ENCODE measurements at places on chromosomes 11 and 22.
A peak's percentile ranks its signal among the peaks of the same experiment; 100 is the strongest.

GRCh38 chr11:9126636-9127035, 35.2 kb upstream of the SCUBE2 start:
- DNase-seq, result no peak

DNA sequence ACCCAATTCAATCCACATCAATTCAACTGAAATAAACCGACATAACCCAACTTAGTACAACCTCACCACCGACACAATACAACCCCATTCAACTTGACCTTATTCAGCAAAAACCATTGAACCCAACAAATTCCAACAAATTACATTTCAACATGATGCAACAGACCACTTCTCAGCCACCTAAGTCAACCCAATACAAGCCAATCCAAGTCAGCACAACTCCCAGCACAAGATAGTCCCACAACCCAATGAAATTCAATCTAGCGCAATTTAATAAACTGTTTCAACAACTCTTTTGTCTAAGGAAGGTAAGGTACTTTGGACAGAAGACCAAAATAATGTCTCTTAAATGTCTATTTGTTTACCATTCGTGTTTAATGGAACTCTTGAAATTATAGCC, 226.0 kb downstream of the MIAT start:
- no peak for DNase-seq

GRCh38 chr11:2072551-2073261, 66.5 kb downstream of the IGF2 start:
- no peak for DNase-seq

DNA sequence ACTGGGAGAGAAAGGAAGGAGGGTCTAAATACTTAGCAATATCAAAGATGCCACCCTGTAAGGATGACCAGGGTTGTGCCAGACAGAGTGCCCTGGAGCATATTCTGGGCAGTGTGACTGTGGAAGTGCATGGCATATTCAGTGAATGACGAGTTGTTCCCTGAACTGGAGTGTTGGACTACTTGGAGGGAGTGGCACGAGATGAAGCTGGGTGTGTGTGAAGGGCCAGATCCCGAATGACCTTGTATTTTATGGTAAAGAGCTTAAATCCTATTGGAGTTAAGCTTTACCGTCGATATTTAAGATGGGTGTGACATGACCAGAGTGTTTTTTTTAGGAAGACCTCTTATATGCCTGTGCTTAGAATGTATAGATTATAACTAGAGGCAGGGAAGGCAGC, 48.8 kb downstream of the STIM1 start:
- no peak for DNase-seq

- no peak for DNase-seq
Measured at GRCh38 chr22:39545386-39546365, 13.1 kb upstream of the RPS19BP1 start.

GRCh38 chr11:35593143-35593542, 25.1 kb upstream of the FJX1 start:
- DNase-seq, result peak; percentile 89

GRCh38 chr22:19655399-19655798, 58.9 kb upstream of the SEPTIN5 start:
- no peak for DNase-seq

GRCh38 chr11:75562836-75563484, 907 bp downstream of the SERPINH1 start:
- peak; percentile 42 for DNase-seq

GRCh38 chr11:73538381-73538872, 59.5 kb downstream of the FAM168A start:
- no peak for DNase-seq

DNA sequence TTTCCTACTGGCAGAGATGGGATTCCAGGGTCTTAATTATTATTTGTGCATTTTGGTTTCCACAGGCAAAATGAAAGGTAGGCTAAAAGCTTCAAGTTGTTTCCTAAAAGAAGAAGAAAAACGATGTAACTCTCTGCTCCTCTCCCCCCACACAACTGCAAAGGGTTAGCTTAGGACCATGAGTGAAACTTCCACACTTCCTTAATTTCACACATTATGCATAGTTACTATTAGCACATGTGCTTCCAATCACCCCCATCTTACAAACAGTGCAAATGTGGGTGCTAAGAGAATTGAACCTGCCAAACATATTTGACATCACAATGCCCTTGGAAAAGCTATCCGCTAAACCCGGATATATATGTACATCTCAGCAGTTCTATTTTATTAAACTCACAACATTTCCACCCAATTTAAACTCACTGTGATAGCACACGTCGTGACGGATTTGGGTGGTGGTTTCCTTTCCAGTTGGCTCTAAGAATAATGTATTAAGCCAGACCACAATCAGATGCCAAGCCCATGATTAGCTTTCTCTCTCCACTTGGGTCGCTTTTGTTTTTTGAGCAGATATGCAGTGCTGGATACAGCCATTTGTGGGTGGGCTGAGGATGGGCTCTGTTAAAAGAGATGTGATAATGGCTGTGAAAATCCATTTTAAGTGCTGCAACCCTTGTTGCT, 245.0 kb upstream of the POU2AF2 start:
- no peak for DNase-seq

DNA sequence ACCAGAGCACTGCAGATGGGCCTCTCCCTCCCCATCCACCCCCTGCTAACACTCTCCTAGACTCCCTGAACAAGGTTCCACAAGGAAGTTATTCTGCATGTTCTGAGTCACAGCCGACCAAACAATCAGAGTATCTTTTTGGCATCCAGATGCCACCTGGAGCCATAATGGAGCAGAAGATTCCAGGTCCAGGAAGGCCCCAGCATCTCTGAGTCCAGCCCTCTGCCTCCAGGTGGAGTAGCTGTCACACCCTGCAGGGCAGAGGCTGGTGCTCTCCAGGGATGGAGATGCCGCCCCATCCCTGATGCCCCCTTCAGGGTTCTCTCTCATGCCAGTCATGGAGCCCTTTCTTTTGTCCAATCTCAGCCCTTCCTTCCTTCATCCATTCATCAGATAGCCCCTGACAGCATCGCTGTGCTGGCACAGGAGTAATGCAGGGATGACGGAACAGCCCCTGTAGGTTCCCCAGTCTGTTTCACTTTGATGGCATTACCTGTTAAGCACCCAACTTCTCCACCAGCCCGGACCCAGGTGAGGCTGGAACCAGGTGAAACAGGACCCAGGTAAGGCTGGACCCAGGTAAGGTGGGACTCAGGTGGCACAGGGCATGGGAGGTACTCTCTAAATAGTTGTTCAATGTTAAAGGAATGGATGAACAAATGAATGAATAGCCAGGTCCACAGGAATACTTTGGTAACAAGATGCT, 20.1 kb upstream of the TSKU start:
- no peak for DNase-seq

- no peak for DNase-seq
Measured at GRCh38 chr22:19765477-19766239, 5.1 kb downstream of the TBX1 start.

DNA sequence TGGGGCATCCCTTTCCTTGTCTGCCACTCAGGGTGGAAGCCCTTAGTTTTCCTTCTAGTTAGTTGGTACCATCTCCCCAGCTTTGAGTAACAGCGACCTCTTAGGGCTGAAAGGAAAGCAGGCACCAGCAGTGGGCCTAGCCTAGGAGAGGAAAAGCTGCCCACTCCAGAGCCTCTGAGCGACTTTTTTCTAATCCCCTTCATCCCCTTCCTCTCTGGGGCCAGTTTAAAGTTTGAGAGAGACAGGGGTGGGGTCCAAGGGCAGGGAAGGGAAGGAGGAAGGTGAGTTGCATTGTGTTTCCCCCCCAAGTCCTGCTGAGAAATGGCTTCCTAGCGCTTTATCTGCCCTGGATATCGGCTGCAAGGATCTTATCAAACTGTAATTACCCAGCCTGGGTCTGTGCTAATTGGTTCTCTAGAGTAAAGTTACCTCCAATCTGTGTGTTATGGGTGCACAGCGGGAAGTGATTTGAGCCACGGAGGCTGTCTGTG, 573.9 kb upstream of the CADM1 start:
- DNase-seq, result no peak

GRCh38 chr11:121780971-121781370, 328.2 kb upstream of the SORL1-AS1 start:
- DNase-seq, result no peak

DNA sequence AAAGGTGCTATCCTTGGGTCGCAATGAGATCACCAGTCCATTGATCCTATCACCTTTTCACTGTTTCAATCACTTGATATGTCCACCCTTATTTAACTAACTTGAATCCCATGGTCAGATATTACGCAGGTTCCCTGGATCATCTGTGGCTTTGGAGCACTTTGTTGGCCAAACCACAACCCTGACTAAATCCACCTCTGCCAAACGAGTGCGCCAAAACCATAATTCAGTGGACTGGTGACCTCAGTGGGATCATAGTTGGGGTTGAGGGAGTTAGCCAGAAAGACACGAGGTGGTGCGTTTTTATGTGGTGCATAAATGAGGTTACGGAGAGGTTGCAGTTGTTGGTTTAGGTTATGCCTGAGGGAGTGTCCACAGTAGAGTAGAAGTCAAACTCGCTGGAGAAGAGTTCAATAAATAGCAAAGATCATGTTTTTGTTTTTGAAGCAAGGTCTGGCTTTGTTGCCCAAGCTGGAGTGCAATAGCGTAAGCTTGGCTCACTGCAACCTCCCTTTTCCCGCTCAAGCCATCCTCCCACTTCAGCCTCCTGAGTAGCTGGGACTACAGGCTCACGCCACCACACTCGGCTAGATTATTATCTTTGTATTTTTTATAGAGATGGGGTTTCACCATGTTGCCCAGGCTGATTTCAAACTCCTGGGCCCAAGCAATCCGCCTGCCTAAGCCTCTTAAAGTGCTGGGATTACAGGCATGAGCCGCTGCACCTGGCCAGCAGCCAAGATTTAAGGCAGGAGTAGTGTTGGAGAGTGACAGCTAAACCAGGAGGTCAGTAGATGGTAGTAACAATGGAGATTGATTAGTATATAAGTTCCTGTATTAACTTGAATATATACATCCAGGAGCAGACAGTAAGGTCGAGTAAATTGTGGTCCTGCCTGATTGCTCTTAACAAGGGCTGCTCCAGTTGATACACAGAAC, 4.5 kb downstream of the FOXR1 start:
- no peak for DNase-seq

- peak; percentile 15 for DNase-seq
Measured at GRCh38 chr11:27496461-27496860, 10.1 kb downstream of the LIN7C start.

GRCh38 chr11:128532016-128532571, 55.3 kb downstream of the ETS1 start:
- no peak for DNase-seq

DNA sequence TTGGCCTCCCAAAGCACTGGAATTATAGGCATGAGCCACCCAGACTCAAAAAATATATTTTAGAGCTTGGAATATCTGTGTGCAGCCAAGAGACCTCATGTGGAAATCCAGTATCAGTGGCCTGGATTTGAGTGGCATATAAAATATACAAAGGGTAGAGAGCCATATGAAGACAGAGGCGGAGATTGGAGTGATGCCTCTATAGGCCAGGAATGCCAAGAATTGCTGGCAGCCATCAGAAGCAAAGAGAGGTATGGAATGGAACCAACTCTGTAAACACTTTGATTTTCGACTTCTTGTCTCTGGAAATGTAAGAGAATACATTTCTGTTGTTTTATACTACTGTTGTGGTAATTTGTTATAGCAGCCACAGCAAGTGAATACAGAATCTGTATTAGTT, 123.0 kb downstream of the PLEKHA7 start:
- DNase-seq, result no peak

GRCh38 chr11:8728563-8728962, 46.0 kb downstream of the RPL27A start:
- no peak for DNase-seq
